ENCODE measurements at places on chromosomes 6 and 20. TPM values are rescaled to one million over a fixed set of nuclear protein-coding genes. Genes with fewer than 3 reads are reported as not detected.

The ULBP1 gene
- 1.3 TPM for total RNA-seq

The COL9A3 gene
- 0.10 TPM for total RNA-seq

The PET117 gene
- 15.6 TPM for total RNA-seq

The CLPSL1 gene
- not detected for total RNA-seq

The RNF182 gene
- 0.08 TPM for total RNA-seq

The GJA10 gene
- not detected for total RNA-seq

The C6orf118 gene
- not detected for total RNA-seq

The TRAPPC3L gene
- total RNA-seq, result not detected

The SPDEF gene
- 0.14 TPM for total RNA-seq

The GLP1R gene
- total RNA-seq, result 0.16 TPM

The LY6G6F gene
- not detected for total RNA-seq

The ARFGAP1 gene
- total RNA-seq, result 110 TPM

The ECHDC1 gene
- 88.1 TPM for total RNA-seq

The ZBTB22 gene
- total RNA-seq, result 8.9 TPM

The NOTCH4 gene
- total RNA-seq, result 0.58 TPM

The TSHZ2 gene
- total RNA-seq, result 8.1 TPM

The MYCT1 gene
- not detected for total RNA-seq

The BMP5 gene
- not detected for total RNA-seq

DNA sequence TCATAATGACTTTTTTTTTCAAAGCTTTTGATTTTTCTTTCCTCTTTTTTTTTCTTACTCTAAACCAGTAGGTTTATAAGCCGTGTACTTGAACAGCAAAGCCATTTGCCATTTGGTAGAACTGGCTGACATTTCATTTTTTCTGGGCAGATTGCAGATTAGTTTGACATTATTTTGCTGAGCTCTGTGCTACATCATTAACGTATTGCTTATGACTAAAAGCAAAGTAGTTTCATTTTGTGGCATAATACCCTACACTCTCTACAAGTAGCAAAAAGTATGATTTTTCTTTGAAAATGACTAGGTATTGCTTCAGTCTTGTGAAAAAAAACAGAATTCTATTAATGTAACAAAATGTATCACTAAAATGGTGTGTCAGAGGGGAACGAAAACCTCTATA lies 141.3 kb downstream of the GRIK2 start:
- no peak for DNase-seq

DNA sequence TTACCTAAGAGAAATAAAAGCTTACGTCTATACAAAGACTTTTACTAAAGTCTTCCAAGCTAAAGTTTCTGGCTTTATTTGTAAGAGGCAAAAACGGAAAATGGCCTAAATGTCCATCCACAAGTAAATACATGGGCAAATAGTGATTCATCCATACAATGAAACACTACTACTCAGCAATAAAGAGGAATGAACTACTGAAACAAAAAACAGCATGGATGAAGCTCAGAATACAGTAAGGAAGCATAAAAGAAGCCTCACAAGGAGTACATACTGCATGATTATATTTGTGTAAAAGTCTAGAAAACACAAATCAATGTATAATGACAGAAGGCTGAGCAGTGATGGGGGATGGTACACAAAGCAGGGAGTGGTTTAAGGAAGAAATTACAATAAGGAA lies 84.7 kb downstream of the F13A1 start:
- no peak for DNase-seq

- DNase-seq, result no peak
These were observed 30.2 kb upstream of the LAMA4 start for GRCh38 chr6:112284603-112285002.

GRCh38 chr20:48465271-48465670 lies 362.5 kb downstream of the PREX1 start:
- no peak for DNase-seq

- no peak for DNase-seq
These were observed 34.5 kb upstream of the PDE7B start for GRCh38 chr6:135817035-135817434.

GRCh38 chr6:116316772-116317467 lies 37.2 kb upstream of the TSPYL1 start:
- DNase-seq, result no peak

GRCh38 chr6:48817333-48818051 lies 645.6 kb downstream of the MMUT start:
- no peak for DNase-seq

GRCh38 chr6:23089981-23090380 lies 520.6 kb downstream of the HDGFL1 start:
- no peak for DNase-seq

GRCh38 chr6:129785047-129785755 lies 75.2 kb upstream of the ARHGAP18 start:
- no peak for DNase-seq

DNA sequence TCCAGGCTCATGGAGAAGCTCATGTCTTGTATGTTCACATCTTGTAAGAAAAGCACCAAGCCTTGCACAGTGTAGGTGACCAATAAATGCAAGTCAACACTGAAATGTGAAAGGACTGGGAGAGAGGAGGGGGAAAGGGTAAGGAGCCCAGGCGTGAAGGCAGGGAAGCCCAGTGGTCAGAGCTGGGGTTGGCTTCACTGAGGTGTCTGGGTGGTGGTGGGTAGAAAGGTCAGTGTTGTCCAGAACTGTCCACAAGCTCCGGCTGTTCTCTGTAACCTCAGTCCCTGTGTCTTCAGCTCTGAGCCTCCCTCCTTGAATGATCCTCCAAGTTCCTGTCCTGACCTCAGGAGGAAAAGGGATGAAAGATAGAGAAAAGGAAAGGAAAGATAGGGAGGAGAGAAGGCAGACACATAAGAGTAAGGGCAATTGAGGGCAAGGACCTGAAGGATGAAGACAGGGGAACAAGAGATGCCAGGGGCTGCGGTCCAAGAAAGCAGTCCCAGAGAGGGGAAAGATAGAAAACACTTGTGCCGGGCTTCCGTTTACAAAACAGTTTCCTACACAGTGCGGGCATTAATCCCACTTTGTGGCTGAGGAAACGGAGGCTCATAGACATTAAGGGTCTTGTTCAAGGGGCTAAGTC lies 2.4 kb upstream of the TNXB start:
- DNase-seq, result no peak

DNA sequence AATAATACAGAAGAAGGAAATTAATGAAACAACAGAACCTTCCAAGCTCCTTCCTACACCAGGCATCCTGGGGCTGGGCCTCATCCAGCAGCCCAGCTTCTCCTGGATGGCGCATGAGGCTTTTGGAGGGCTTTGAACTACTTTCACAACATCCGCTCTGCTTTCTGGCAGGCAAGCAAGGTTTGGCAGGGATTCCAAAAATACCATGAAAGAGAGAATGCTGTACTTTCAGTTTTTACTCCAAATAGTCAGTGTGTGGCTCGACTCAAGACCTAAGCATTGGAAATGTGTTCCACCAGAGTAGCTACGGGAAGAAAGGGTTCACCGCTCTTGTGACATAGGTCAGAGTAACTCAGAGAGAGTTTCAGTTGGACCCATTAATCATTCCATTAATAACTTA lies 125.4 kb downstream of the OPRM1 start:
- no peak for DNase-seq

DNA sequence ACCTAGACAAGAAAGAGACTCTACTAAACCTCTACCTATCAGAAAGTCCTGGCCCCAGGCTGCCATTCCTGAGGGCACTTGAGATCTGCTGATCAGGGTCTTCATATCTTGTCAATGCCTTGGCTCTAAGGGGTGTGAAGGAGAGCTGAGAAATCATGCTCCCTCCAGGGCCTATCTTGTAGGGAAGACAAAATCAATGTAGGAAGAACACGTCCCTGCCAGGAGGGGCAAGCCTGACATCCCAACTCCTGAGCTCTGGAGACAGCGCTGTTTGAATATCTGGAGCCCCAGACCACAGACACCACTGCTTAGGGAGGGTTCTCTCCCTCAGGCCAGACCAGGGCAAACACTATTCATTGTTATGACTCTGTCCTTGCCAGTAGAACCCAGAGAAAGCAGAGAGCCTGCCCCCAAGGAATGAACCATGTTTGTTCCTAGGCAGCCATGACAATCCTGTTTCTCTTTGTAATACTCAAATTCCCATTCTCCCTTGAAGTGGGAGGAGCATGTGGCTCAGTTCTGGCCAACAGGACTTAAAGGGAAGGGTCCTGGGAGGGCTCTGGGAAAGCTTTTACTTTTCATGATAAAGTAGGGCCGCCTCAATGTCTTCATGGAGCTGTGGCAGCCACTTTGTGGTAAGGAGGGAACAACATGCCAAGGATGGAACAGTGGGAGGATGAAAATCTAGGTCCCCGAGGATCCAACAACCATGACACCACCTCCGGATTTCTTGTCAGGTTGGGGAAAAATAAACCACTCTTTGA lies 1.8 kb upstream of the FASTKD5 start:
- DNase-seq, result no peak

DNA sequence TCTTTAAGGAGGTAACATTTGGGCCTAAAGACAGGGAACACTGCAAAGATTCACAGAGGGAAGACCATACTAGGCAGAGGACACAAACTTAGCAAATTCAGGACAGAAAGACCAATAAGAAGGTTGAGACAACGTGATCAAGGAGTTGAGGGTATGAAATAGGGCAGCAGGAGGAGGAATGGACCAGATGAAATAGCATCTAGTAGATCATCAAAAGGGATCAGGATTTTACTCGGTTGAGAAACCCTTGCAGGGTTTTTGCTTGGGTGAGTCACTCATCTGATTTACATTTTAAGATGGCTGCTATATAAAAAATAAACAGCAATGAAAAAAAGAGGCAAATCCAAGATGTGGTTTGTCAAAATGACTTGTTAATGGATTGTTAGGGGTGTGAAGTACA lies 4.7 kb downstream of the BCLAF1 start:
- no peak for DNase-seq

GRCh38 chr6:135922746-135923145 lies 71.2 kb downstream of the PDE7B start:
- DNase-seq, result no peak

DNA sequence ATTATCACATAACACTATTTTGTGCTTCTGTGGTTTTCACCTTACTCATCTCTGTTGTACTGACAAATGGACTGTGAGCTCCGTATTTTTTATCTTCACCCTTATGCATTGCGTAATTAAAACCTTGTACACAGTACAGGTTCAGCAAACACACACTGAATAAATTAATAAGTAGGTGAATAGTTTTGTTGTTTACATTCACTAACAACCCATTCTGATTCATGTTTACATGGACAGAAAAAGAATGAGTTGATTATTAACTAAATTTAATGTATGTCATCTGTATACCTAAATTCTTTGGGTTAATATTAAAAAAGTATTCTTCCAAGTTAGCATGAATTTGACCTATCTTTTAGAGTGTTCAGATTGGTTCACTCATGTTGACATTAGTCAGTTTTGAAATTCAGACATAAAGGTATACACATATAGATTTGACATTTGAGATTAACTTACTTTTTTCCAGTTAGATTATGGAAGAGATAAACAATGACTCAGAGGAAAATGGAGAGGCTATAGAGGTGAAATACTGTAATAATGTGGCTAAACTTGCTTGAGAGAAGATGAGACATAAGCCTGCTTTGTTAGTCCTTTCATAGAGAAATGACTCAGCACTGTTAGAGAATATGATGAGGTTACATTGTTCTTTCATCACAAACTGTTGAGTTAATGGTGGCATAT lies 541.7 kb upstream of the FLRT3 start:
- DNase-seq, result no peak

DNA sequence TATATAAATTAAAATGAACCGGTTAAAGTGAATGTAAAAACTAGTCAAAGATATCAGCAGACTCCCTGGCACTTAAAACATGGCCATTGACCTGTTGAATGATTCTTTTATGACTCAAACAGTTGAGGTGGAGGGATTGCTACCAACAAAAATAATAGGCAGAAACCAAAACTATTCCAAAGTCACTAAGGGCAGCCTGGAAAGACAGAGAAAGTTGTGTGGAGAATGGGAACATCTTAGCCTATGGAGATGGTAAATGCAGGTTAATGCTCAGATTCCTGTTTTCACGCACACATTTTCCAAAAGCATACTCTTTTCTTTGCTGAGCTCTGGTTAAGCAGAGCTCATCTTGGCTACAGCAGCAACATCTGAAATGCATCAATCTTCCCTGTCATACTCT lies 553.5 kb downstream of the HACE1 start:
- DNase-seq, result no peak

GRCh38 chr6:168221497-168222079 lies 98.0 kb downstream of the DACT2 start:
- no peak for DNase-seq

DNA sequence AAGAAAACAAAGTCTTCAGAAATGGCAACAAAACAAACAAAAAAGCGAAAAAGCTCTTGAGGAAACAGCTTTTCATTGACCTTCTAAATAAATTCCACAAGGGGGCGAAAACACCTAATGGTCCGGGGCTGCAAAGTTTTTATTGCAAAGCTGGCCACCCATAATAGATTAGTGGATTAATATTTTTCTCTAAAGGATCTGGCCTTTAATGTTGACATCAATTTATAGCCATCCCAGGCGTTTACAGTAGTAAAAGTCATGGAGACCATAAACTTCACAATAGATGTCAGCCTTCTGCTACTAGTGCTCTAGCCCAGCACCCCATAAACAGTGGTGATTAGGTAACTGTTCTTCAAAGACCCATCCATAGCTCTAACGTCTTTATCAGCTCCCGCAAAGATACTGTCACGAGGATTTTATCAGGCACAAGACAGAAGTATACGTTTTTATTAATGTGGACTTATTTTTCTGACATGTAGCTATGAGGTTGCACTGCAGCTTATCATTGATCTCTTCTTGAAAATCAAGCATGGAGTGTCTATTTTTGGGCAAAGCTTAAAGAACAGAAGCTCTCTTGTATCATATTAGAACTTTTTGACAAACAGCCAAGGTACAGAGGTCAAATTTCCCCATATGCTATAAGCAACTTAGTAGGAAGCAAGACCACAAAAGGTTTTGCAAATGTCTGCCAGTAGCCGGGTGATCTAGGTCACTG lies 4.7 kb downstream of the CITED2 start:
- DNase-seq, result no peak

GRCh38 chr6:94487371-94487770 lies 1068.0 kb upstream of the EPHA7 start:
- DNase-seq, result no peak
